ENCODE measurements at places on chromosomes 1 and 21. TPM values are rescaled to one million over a fixed set of nuclear protein-coding genes. Genes with fewer than 3 reads are reported as not detected.

The OLFML3 gene
- 5.2 TPM for total RNA-seq

The DNAI4 gene
- total RNA-seq = 4.3 TPM

The HYI gene
- total RNA-seq = 43.7 TPM

The CD84 gene
- not detected for total RNA-seq

The TSPEAR gene
- total RNA-seq = not detected

The CRYBG2 gene
- 2.0 TPM for total RNA-seq

The LYPD8 gene
- total RNA-seq = 0.84 TPM

The VPS45 gene
- 78.3 TPM for total RNA-seq

The PRDM16 gene
- total RNA-seq = not detected

The FMOD gene
- total RNA-seq = not detected

DNA sequence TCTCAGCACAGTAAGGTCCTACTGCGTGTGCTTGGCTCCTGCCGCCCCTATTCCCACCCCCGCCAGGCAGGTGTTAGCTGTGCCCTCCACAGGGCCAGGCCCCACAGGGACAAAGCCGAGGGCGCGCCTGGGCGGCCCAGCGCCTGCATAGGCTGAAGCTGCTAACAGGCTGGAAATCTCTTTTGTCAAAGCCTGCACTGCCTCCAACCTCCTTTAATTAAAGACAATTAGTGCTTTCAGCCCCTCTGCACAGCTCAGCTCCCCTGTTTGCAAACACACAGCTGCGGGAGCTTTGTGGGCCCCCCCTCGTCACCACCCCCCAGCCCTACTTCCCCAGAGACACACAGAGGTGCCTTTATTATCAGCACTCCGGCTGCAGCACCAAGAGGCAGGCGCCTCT lies 95.9 kb downstream of the EPHB2 start:
- no peak for DNase-seq

GRCh38 chr1:109864930-109865612 lies 45.6 kb upstream of the CSF1 start:
- DNase-seq = no peak

GRCh38 chr1:97923811-97924210 lies 3.0 kb upstream of the DPYD start:
- no peak for DNase-seq

DNA sequence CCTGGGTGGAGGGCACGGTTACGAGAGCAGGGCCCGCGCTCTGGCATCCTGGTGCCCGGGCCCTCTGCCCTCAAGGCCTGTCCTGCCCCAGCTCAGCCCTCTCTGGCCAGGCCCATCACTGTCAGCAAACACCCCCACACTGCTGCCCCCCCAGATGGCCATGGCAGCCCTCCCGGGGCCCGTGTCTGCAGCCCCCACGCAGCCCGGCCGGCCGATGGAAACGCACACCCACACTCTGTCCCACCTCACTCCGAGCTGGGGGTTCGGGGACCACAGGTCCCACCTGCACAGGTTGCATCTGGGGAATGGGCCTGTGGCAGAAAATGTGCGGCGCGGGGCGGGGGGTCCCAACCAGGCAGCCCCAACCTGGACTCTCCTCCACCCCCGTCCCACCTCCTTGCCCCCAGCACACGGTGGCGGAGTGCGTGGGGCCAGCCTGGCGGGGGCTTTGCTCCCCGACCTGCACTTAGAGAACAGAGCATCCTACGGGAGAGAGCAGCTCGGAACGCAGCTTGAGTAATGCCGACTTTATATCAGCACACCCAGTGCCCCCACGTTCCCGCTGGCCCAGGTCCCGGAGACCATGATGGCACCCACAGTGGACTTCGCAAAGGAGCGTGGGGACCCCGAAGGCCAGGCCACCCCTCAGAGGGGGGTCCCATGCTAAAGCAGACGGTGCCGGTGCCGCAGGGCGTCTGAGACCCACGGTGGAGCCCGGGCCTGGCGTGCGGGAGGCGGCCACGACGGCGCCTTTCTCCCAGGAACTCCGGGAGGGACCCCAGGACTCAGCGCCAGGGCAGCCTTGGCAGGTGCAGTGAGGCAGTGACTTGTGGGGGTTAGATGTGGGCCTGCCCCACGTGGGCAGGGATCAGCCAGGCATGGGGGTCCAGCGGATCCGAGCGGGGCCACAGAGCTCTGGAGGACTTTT lies 7.5 kb upstream of the RNF223 start:
- DNase-seq = no peak

DNA sequence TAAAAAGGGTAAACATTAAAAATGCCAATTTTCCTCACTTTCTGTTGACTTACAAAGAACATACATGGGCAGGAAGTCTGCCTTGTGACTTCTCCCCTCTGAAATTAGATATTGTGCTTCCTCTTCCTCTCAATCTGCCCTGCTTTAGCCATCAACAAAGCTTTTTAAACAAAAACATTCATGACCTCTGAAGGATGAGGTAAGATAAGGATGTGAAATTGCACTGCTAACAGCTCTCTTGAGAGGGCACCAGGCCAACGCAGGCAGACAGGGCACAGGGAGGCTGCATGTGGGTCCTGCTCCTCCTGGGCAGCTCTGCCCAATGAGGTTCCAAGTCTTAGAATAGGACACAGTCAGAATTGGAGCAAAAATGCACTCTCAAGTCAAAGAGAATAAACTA lies 62.1 kb downstream of the DEGS1 start:
- DNase-seq = peak; percentile 71

DNA sequence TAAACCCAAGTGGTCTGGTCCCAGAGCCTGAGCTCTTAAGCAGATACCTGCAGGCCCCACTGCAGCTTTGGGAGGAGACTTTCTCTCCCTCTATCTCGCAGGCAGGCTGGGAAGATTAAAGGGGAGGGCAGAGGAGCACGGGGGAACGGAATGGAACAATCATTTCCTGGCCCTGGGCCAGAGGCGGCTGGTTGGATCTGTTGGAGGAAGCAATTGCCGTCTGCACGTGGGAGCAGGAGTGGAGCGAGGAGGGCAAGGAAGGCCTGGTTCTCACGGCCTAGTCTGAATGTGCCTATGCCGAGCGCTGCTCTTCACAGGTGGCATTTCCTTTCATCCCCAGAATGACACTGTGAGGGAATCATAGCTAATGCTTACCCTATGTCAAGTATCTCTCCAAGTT lies 23.7 kb downstream of the NKAIN1 start:
- no peak for DNase-seq

DNA sequence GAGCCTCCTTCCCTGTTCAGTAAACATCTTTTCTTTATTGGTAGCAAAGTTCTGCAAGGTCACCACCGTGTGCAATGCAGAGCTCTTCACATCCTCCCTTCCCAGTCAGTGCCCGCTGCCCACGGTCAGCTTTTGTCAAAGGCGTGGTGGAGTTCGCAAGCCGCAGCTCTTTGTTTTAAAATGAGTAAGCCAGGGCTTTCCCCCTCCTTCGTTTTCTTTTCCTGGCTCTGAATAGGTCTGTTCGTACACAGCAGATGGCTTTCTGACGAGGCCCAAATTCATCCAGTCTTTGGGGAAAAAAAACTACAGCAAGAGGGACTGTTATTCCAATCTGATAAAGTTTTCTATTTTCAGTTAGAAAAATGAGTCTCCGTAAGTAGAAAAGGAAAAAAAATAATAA lies 153.2 kb downstream of the LRIG2 start:
- DNase-seq = peak; percentile 59

DNA sequence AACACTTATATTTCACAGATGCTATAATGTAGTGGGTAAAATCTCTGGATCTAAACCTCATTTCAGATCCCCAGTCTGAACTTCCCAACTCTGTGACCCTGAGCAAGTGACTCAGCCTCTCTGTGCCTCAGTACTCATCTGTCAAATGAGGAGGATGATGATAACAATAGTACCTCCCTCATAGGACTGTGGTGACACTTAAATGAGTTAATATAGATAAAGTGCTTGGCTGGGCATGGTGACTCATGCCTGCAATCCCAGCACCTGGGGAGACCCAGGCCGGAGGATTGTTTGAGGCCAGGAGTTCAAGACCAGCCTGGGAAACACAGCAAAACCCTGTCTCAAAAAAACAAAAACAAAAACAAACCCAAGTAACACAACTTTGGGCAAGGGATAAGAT lies 4.7 kb upstream of the ECE1 start:
- DNase-seq = peak; percentile 79

- no peak for DNase-seq
These were observed 94.0 kb downstream of the LRRC7 start for GRCh38 chr1:69661686-69662085.

- no peak for DNase-seq
These were observed 172.8 kb upstream of the IRF2BP2 start for GRCh38 chr1:234782791-234783190.

DNA sequence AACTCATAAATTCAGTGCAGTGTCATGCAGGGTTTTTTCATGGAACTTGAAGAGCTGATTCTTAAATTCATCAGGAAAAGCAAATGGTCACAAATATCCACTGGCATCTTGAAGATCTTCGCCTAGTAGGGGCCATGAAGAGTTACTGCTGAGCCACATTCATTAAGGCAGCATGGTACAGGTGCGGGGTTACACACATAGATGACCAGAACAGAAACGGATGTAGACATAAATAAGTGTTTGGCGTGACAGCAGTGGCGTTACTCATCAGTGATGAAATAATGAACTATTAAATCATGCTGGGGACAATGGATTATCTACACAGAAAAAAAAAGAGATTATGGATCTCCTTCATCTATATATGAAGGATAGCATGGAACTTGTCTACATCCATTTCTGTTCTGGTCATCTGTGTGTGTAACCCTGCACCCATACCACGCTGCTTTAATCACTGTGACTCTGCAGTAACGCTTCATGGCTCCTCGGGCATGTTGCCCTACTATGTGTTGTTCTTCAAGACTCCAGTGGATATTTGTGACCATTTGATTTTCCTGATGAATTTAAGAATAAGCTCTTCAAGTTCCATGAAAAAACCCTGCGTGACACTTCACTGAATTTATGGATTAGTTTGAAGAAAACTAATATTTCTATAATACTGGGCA lies 161.3 kb downstream of the GALNT2 start:
- DNase-seq = no peak

- peak; percentile 72 for DNase-seq
These were observed 18.9 kb upstream of the SCAF4 start for GRCh38 chr21:31750843-31751242.

- peak; percentile 31 for DNase-seq
These were observed 627 bp downstream of the CERS2 start for GRCh38 chr1:150973836-150974579.

- no peak for DNase-seq
These were observed 127.3 kb downstream of the DSCAM start for GRCh38 chr21:40719615-40720014.

GRCh38 chr1:243394601-243395464 lies 139.0 kb downstream of the SDCCAG8 start:
- DNase-seq = no peak

GRCh38 chr1:172529304-172529703 lies 3.6 kb upstream of the SUCO start:
- DNase-seq = no peak

- no peak for DNase-seq
These were observed 256.4 kb downstream of the FOXD2 start for GRCh38 chr1:47694011-47694890.

GRCh38 chr21:42681296-42682206 lies 28.1 kb downstream of the PDE9A start:
- no peak for DNase-seq

Measured in M059J (cell line).